ENCODE measurements at places on chromosomes 2 and 18. TPM values are rescaled to one million over a fixed set of nuclear protein-coding genes. Genes with fewer than 3 reads are reported as not detected.

Gene HOXD10
- total RNA-seq = not detected

Gene CIB4
- total RNA-seq = not detected

Gene LAPTM4A
- total RNA-seq = 219 TPM

Gene LYG2
- total RNA-seq = not detected

Gene MERTK
- total RNA-seq = 0.86 TPM

Gene ABHD1
- 0.16 TPM for total RNA-seq

Gene THUMPD2
- 7.1 TPM for total RNA-seq

Gene EFR3B
- 0.26 TPM for total RNA-seq

Gene BMP10
- not detected for total RNA-seq

Gene CROCC2
- total RNA-seq = 0.26 TPM

Gene SLC19A3
- under 0.01 TPM for total RNA-seq

Gene SLC9A2
- not detected for total RNA-seq

Gene SLC35F6
- 26.3 TPM for total RNA-seq

Gene LOXHD1
- not detected for total RNA-seq

Gene FAM168B
- 73.8 TPM for total RNA-seq

Gene KLHL30
- 0.09 TPM for total RNA-seq

Gene DNER
- 2.8 TPM for total RNA-seq

Gene COL4A3
- under 0.01 TPM for total RNA-seq

Gene KIF1A
- total RNA-seq = under 0.01 TPM

Gene FTCDNL1
- 1.2 TPM for total RNA-seq

Gene MAB21L4
- not detected for total RNA-seq

Gene IL1RN
- total RNA-seq = 0.16 TPM

Gene CCDC121
- total RNA-seq = 3.0 TPM

Gene CMPK2
- 0.47 TPM for total RNA-seq

Gene GDF7
- under 0.01 TPM for total RNA-seq

Gene ZNF385B
- not detected for total RNA-seq

Gene B3GNT7
- 0.09 TPM for total RNA-seq

Gene SPR
- 27.9 TPM for total RNA-seq

Gene RNPEPL1
- 7.7 TPM for total RNA-seq

Gene ARHGAP15
- total RNA-seq = not detected
